ENCODE measurements at places on chromosomes 4 and X.

DNA sequence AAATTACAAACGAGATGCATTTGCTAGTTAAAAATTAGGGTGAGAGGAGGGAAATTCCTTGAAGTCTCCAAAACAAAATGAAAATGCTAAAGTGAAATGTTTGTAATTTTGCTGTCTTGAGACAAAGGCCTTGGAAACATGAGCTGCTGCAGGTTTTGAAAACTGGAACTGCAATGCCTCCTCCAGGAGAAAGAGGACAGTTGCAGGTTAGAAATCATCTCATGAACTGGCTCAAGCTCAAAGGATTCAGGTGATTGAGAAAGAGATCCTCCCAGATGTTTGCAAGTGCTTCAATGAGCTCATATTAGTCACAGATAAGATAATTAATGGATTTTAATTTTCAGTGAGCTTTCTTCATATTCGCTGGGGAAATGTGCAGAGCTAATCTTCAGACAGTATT lies 32.4 kb downstream of the SMPX start:
- DNase-seq, result no peak

DNA sequence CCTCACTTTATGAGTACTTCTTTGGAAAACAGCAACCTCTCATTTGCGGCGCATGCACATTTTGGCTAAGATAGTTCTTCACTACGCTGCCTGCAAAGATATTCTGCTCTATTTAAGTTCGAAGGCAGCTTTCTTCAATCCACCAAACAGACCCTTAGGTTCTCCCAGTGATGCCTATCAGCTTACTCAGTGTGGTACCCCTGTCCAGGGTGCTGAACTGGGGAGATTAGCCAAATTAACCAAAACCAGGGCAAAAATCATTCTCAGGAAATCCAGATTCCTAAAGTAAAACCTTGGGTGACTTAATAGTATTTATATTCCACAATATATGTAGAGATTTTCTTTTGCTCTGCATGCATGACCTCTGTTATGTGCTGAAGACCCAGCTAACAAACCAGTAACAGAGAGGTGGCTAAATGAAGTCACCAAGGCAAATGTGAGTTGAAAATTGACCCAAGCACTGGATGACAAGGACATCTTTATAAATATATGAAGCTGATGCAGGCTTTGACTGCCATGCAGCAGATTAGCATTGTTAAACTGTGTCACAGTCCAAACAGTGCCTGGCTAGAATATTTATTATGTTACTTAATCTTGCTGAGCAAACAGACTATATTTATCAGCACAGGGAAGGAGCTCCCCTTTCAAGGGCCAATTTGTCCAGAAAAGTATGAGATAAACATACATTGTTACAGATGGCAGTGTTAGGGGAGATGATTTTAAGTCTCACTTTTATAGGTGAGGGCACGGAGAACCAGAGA lies 418.2 kb downstream of the STIM2 start:
- DNase-seq, result no peak

DNA sequence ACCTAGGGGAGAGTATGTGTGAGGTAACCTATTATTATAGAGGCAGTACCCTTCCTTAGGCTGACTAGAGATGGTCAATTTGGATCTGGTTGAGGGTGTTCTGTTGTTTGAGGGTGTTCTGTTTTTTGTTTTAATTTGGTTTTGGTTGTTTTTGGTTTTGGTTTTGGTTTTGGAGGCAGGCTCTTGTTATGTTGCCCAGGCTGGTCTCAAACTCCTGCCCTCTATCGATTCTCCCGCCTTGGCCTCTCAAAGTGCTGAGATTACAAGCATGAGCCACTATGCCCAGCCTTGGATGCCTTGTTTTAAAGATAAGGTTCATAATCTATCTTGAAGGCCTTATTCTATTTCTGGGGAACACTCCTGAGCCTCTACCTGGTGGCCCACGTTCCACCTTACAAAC lies 912 bp downstream of the CXorf65 start:
- DNase-seq, result peak; percentile 9

- no peak for DNase-seq
Measured at GRCh38 chr4:75180790-75181776, 248.2 kb downstream of the PARM1 start.

GRCh38 chrX:38365954-38366353 lies 13.6 kb downstream of the OTC start:
- no peak for DNase-seq

DNA sequence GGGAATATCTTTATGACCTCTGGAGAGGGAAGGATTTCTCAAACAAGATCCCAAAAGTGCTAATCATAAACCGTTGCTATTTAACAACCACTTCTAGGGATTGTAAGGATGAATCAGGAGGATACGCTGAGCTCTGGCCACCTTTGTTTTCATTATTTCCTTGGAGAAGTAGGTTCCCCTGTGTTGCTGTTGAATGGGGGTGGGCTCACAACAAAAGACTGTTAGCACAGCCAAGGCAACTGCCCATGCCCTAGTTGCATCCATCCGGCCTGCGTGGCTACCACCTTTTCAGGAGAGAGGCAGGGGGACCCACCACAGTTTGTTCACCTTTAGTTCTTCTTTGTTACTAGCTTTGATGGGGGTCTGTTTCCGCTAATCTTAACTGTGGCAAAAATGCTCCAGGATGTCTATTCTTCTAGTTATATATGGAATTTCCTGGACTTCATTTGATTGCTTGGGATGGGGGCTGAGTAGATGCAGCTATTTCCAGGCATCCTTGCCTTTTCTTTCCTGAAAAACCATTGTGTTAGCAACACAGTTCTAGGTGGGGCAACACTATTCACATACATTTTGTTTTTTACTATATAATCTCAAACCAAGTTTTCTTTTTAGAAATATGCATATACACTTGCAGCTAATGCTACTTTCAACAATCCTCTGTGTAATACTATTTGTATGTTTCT lies 95.4 kb downstream of the KDR start:
- DNase-seq, result no peak

- no peak for DNase-seq
Measured at GRCh38 chrX:115490814-115491213, 70.2 kb upstream of the PLS3 start.

DNA sequence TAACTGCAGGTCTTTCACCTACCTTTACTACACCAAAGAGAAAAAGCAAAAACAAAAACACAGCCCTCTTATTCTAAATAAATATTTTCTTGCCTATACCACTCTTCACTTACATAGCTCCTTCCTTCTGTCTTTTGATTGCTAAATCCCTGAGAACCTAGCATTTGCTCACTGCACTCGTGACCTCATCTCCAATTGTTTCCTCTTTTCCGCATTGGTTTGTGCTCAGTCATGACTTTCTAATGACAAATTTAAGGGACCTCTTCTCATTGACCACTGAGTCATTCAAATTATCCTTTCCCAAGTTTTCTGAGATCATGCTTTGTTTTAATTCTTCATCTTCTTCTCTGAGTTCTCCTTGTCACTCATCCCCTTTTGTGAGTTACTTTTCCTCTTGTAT lies 1697.1 kb downstream of the STIM2 start:
- DNase-seq, result no peak

- no peak for DNase-seq
Measured at GRCh38 chr4:75683482-75684155, 10.4 kb upstream of the G3BP2 start.

DNA sequence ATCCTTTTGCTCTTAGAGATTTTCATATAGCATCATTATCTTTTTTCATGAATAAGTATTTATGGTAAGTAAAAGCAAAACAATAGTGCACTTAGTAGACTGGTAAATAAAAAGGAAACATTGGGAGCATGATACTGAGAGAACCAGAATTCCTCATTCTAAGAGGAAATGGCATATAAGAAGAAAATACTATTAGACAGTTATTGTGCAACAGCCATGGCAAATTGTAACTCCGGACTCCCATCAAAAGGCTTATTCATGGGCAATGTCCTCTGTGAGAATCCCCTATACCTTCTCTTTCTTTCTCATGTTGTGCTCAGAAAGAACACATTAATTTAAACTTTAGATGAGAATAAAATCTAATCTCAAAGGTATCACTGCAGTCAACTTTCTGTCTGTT lies 42.4 kb downstream of the SPATA18 start:
- no peak for DNase-seq

- DNase-seq, result no peak
Measured at GRCh38 chrX:153684467-153685155, 3.1 kb upstream of the SLC6A8 start.

DNA sequence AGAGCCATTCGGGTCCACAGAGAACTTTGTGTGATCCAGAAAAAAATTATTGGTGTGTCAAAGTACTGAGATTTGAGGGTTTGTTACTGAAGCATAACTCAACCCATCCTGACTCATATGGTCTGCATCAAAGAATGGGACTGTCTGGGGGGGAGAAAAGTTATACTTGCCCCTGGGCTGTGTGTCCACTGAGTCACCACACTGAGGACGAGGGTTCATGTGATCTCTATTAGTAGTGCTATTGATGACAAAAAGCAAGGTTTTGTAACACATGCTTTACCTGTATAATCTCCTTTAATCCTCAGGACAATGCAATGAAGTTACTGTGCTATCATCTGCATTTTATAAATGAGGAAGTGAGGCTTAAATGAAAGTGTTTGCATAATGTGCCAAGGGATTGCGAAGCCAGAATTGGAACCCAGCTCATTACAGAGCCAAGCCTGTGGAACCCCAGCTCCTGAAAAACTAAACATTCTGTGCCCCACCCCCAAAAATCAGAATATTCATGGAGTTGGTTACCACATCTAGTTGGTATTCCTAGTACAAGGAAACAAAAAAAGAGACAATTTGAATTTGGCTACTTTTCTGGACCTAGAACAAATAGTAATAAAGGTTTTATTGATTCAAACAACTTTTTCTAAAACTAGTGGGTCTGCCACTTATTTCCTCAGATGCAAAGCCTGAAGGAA lies 31.2 kb downstream of the CCDC149 start:
- DNase-seq, result no peak

GRCh38 chrX:84729809-84730208 lies 227.6 kb upstream of the HDX start:
- DNase-seq, result peak; percentile 38

GRCh38 chrX:101385795-101386541 lies at the start of gene BTK:
TSS of gene BTK (minus strand) at chrX:101386191. CDS start at chrX:101375284, 10,907 bp downstream.
- no peak for DNase-seq

DNA sequence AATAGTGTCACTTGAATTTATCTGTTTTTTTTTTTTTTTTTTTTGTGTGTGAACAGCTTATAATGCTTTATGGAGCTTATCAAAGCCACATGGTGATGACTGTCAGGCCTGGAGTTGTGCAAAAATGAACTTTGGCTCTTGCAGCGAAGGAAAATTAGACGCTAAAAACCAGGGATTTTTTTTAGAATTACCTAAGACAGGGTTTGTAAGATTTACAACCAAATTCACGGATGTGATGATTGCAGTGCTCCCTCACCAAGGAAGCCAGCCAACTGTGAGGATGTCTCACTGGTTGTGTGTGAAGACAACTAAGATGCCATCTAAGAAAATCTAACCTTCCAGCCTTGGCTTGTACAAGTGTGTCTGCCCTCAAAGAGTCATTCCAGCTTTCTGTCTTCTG lies 127.1 kb upstream of the SLC4A4 start:
- DNase-seq, result no peak

DNA sequence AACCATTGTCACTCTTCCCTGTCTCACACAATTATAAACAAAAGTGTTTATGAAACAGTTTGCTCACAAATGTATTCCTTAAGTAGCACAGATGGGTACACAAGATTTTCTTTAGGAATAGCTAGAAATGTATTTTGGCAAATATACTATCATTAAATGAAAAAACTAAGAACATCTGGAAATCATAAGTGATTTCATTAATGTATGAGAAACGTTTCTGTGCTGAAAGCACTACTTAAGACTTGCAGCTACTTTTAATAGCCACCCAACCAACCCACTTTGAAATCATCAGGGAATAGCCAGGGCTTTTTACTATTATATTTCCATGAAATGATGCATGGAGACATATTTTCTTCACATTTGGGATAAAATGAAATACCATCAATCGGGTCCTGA lies 62.3 kb upstream of the NAP1L5 start:
- DNase-seq, result no peak

GRCh38 chr4:91454111-91454510 lies 849.7 kb upstream of the GRID2 start:
- DNase-seq, result no peak

DNA sequence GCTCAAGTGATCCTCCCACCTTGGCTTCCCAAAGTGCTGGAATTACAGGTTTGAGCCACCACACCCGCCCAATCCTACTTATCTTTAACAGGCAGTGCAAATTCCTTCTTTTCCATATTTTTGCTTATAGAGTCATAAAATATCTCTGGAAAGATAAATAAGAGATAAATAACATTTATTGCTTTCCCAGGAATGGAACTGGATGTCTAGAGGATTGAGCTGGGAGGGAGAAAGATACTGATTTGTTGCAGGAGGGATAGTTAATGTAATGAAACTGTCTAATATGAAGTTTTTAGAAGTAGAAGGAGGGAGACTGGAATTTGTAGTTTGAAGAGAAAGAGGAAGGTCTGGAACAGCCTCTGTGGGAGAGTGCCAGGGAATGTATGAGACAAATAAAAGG lies 20.2 kb downstream of the ITGB1BP2 start:
- DNase-seq, result no peak

DNA sequence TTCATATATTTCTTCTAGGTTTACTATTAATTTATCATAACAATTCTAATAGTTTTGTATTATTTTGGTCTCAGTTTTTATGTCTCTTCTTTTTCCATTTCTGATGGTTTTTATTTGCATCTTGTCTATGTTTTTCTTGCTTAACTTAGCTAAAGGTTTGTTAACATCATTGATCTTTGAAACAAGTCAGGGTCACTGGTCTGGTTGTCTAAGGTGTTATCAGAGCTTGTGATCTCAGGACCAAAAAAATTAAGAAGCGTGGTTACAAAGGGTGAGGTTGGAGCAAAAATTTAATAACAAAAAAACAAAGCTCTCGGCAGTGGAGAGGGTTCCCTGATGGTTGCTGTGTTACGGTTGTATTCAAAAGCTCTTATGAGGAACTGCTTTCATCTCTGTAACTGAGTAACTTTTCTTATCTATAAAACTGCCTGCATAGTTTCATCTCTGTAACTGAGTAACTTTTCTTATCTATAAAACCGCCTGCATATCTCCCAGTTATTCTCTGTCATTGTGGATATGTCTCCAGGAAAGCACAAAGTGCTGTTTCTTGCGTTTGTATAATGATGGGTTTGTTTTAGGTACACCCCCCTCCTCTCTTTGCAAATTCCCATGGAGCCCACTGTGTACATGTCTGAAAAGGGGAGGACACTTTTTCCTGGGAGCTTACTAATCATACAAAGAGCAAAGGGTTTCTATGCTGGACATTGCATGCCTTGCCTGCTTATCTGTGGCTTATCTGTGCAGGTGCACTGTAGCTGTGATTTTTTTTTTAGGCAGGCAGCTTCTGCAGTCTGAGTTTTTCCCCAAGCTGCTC lies 62.4 kb upstream of the UGT2B15 start:
- DNase-seq, result no peak

GRCh38 chr4:99215521-99215920 lies 3.5 kb downstream of the ADH6 start:
- DNase-seq, result no peak

- DNase-seq, result no peak
Measured at GRCh38 chr4:150089732-150090131, 11.5 kb downstream of the DCLK2 start.
